ENCODE measurements at places on chromosomes 1 and 21.
A peak's percentile ranks its signal among the peaks of the same experiment; 100 is the strongest.

DNA sequence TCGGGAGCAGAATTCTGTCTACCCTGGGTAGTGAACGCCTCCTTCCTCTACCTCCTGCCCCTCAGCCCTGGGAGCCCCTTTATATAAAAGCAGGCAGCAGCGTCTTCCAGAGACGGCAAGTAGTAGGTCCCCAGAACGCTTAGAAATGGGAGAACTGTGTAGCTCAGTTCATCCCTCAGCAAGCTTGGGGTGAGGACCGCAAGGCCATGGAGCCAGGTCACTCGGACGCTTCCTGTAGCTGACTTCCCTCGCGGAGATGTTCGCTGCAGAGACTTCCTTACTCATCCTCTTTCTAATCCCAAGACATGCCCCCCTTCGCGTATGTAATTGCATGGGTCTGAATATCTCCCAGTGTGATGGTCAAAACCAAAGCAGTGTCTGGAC lies 141.4 kb upstream of the COA6 start:
- no peak for DNase-seq

DNA sequence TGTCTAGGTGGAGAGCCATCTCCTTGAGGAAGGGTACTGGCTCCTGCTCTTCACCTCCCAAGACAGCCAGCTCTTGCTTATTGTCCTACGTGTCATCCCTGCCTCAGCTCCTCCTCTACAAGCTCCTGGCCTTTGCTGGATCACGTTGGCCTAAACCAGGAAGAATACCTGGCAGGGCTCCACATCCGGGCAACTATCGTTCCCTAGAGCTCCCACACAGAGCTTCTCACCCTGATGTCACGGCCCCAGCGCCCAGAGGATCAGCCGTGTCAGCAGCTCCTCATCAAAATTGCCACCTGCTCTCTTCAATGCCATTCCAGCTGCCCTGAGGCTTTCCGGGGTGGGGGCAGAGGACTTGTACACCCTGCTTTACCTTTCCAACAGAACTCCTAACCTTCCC lies 1.9 kb upstream of the TPM3 start:
- DNase-seq = no peak

DNA sequence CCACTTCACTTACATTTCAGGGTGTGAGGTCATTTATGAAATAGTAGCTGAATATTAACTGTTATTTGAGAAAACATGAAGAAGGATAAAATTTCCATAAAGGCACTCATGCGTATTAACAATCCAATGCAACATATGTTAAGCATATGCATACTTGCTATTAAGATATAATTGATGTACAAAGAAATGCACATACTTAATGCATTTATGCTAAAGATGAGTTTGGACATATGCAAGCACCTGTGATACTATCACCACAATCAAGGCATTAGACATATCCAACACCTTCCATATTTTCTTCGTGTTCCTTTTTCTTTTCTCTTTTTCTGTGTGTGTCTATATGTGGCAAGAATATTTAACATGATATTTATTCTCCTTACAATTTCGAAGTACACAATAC lies 464.8 kb upstream of the BRINP3 start:
- DNase-seq = no peak

DNA sequence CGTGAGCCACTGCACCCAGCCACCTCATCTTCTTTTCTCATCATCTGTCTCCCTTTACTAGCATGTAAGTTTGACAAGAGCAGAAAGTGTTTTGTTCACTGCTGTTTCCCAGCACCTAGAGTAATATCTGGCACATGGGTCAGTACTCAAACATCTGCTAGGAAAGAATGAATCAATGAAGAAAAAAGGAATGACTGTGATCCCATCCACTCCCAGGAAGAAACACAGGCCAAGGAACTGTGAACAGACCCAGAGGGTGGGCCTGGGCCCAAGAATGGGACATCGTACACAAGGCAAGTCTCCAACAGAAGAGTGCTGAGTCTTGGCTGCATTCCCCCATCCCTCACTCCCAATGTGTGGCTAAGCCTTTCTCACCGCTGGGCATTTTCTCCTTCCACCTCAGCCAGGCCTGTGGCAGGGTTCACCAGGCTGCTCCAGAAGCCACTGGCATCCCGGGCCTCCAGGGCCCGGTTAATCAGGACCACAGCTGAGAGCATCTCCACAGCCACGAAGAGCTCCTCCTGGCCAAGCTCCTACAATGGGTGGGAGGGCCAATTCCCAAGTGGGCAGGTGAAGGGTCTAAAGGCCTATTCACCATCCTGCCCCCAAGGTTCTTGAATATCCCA lies 18.4 kb downstream of the IQGAP3 start:
- DNase-seq = no peak

- peak; percentile 60 for DNase-seq
Observed at GRCh38 chr1:71049951-71050598, 2.5 kb upstream of the PTGER3 start.

GRCh38 chr1:214538496-214538895 lies 12.9 kb downstream of the PTPN14 start:
- no peak for DNase-seq

Measured in right renal pelvis (tissue), 4 donors.